Esophagus muscularis mucosa (tissue), 4 donors: ENCODE measurements at places on chromosomes 16 and 17.

DNA sequence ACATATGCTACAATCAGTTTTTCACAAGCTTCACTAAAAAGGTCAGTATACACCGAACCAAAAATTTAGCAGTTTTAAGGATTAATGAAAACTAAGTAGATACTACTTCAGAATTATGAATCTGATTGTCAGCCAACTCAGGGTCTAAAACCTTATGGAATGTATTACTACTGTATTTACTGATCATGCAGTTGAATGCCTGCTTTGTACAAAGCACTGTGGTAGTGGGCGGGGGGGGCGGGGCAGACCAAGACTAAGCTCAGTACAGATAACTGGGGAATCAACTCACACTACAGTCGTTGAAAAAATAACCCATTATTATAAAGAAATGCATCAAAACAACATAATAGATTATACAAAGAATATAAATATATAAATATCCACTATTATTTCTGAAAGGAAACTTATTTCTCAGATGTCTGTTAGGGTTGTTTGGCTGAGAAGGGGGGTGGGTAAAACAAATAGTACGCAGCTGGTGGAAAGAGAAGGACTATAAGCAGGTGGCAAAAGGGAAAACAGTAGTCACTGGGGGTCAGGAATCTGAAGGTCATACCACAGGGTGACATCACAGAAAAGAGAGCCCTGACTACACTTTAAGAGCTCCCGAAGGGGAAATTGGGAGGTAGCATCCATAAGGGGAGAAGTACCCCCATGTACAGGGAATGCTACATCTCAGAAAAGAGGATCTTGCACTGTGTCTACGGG lies 109.4 kb upstream of the AXIN2 start:
- DNase-seq = no peak

GRCh38 chr17:66414561-66415175 lies 112.3 kb downstream of the PRKCA start:
- DNase-seq = no peak

GRCh38 chr17:58208344-58208743 lies 10.7 kb downstream of the MKS1 start:
- no peak for DNase-seq

DNA sequence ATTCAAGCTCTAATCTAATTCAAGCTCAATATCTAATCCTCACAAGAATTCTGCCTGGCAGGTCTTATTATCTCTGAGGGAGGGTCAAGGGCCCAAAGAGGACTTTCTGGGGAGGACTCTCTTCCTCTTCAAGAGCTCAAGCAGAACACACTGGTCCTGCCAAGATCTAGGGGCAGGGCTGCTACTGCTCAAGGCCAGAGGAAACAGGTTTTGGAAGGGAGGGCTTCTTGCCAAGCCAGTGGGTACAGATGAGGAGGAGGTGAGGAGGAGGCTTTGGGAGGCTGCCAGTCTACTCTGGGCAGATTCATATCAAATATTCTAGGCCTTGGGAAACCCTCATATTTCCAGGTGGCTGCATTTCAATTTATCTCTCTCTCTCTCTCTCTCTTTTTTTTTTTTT lies 51.8 kb upstream of the IL34 start:
- DNase-seq = no peak

GRCh38 chr16:2779978-2780898 lies 3.2 kb upstream of the ELOB start:
- DNase-seq = no peak

DNA sequence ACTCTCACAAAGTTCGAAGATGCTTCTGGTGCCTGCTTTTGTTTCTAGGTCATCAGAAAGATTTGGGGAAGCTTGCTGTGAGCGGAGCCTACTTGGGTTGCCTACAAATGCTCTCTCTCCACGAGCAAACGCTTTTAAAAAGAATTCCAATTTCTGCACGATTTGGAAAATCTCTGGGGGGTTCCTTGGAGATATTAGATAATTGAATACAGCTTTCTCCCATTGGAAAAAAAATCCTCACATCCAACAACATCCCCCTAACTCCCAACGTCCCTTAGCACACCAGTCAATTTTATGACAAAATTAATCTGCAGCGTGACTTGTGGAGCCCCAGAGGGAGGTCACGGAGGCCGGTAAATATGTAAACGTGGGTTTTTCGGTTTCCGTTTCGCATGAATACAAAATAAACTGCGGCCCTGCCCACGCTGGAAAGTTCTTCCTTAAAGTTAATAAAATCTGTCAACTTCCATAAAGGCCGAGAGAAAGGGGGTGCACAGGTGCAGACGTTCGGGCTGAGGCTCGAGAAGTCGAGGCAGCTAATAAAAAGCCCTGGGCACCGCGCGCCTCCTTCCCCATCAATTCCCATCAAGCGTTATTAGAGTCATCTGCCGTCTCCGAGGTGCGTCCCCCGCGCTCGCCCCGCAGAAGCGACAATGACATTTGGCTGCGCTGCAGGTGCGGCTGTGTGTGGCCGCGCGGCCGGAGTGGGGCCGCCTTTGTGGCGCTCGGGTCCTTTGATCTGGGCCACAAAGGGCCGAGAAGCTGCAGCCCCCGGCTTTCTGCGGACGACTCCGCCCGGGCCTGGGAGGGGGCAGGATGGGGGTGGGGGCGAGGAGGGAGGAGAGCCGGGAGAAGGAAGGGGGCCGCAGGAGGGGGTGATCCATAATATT lies 37.6 kb downstream of the SALL1 start:
- DNase-seq = no peak

DNA sequence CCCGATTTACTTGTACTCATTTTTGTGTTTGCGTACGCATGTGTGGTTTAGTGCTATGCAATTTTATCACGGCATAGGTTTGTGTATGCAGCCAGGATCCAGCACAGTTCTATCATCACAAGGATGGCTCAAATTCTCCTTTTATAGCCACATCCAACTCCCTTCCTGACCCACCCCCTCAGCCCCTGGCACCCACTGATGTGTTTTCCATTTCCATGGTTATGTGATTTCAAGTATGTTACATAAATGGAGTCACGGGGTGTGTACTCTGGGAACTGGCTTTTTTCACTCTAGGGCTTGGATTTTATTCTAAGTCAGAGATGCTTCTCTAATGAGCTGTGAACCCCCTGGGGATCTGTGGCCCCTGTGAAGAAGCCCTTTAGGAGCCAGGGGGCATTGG lies 16.8 kb downstream of the IL4R start:
- peak; percentile 96 for DNase-seq

DNA sequence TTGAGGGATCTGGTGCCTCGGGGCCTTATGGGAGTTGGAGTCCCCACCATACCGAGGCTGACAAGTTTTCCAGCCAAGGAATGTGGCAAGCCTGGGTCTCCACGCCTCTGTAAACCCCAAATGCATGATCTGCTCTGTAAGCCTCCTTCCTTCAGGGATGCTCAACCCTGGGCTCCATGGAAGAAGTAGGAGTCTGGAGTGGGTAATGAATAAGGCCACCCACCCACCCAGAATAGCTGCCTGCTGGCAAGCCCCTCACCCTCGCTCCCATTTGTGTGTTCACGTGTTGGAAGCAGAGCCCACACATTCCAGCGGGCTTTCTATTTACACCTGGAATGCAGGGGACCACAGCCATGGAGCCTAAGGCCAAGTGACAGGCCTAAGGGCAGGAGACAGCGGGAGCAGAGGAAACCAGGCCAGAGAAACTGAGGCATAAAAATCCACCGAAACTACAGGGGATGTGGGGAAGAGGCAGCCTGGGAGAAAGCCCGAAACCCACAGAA lies 4.4 kb downstream of the DLG4 start:
- peak; percentile 99 for DNase-seq

GRCh38 chr17:79927136-79927661 lies 88.0 kb upstream of the CBX4 start:
- no peak for DNase-seq

DNA sequence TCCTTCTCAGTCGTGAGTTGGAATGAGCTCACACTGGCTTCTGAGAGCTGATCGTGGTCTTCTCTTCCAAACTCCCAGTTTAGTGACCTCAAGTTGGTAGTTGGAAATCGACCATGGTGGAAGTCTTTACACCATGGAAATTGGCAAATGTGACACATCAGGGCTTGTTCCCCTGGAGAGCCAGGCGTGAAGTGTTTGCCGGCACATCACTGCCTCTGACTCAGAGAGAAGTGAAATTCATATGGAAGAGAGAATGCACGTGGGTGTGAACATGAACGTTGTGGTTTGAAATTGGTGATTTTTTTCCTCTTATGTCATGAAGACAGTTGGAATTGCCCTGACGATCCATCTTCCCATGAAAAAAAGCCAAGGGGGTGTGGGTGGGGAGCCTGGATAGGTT lies 47.4 kb downstream of the AXIN2 start:
- no peak for DNase-seq

DNA sequence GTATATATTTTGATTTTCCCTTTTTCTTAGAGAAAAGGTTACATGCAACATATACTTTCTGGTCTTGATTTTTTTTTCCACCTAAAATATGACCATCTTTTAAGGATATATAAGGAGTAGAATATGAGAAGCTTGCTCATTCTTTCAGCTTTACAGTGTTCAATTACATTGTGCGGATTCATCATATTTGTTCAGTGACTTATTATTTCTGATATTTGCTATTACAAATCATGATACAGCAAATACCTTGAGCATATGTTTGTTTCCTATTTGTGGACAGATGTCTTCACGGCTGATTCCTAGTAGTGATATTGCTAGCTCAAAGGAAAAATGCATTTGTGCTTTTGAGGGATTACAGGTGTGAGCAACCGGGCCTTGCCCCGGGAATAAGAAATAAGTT lies 18.1 kb downstream of the KATNIP start:
- no peak for DNase-seq

DNA sequence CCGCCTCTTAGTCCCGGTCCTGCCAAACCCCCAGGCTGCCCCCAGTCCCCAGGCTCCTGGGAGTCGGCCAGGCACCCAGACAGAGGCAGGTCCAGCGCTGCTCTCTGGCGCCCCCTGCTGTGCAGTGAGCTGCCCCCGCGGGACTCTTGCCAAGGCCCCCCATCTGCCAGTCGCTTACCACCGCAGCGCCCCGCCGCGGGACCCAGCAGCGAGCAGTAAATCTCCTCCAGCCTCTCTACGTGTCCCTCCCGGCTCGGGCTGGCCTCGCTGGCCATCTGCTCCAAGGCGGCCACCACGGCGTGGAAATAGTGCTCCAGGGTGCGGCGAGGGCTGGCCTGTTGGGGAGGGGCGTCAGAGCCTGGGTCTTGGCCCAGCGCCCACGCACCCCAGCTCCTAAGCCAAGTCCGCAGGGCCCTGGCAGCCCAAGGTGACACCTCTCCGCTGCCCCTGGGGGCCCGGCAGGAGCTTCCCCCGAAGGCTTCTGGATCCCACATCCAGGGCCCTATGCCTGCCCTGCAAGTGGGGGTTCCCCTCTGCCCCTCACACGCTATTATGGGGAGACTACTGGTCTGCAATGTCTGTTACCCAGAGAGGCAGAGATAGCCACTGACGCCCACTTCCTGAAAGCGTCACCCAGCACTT lies 33.7 kb upstream of the MFSD6L start:
- DNase-seq = peak; percentile 57

- DNase-seq = no peak
Observed at GRCh38 chr17:43782913-43783680, 2.9 kb downstream of the CFAP97D1 start.

DNA sequence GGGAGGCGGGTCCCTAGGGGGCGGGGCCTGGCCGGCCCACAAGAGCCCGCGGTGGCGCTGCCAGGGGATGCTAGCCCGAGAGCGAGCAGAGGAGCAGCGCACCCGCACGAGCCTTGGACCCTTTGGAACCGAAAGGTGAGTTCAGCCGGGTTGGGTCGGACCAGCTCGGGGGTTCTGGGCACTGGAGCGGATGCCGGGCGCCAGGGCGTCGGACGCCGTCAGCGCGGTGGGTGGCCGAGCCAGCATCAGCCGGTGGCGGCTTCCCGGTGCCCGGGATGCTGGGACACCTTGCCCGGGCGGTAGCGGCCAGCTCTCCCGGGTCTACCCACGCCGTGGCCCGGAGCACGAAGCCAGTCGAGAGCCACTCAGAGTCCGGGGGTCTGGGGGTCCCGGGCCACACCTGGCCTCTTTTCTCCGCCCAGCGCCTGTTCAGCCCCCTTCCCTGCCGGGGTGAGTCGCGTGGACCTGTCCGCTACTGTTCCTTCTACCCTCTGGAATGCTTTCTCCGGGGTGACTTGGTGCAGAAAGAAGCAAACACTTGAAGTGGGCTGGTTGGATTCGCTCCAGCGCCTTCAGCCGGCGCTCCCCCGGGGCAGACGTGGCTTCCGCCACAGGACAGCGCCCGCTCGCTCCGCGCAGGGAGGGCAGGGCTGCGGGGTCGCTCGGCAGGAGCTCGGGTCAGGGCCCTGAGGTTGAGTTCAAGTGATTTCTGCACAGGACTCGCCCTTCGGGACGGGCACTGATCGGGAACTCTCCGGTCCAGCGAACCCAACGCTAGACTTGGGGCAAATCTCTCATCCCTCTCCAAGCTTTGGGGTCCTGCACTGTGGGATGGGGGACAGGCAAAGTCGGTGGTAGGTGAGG lies at the start of gene SCNN1G:
TSS of gene SCNN1G (plus strand) at position 67 of the 864 bp plus-strand sequence. CDS start 3,527 bp downstream, outside the sequence.
- no peak for DNase-seq

GRCh38 chr16:75491876-75492275 lies 3.4 kb downstream of the CHST6 start:
- no peak for DNase-seq

DNA sequence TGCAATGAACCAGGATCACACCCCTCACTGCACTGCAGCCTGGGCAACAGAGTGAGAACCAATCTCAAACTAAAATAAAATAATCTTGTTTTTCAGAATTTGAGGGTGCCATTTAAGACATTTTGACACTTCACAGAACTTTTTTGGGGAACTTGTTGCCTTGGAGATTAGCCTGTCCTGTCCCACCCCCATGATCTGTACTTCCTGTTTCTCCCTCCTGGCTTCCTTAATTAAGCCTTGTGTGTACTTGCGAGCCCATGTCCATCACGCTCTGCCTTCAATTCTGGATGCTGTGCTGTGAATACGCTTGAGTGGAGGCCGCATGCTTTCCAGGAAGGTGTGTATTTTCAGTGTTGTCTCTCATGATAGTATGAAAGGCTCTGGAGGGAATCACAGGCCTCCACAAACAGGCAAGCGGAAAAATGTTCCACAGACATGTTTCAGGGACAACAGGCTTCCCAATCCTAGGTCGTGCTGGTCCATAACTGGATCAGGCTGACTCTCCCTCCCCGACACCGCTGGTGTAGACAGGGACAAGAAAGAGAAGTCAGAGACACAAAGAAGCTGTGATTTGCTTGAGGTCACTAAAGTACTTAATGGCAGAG lies 56.9 kb downstream of the NOS2 start:
- no peak for DNase-seq

DNA sequence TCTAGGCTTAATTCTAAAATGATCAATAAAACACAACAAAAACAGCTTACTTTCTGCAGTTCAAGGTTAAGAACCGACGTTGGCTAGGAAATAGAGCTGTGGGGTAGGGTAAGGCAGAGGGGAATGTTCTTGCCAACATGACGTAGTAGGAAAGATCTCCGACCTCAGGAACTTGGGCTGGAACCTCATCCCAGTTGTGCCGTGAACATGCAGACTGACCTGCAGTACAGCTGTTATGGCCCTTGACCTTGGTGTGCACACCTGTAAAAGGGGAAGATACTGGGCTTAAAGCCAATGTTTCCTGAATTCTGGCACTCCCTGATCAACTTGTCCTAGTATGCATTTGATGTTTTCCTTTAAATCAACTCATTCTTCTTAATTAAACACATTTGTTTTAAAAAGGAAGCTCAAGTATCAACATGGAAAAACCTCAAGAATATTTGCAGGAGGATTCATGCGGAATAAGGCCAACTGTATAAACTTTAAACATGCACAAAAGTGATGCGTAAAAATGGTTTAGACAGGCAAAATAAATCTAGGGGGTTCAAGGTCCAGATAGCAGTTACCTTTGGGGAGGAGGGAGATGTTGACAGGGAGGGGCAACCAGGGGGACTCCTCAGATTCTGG lies 14.2 kb upstream of the SLC6A2 start:
- DNase-seq = no peak
